MM.1S (cell line): ENCODE measurements at places on chromosomes 3 and 15.

GRCh38 chr3:164235289-164236028 is 842.8 kb downstream of the SI start:
- DNase-seq: no peak
- H3K4me1 ChIP-seq: no peaks in the 10 kb centered on the region
- no peaks in the 10 kb centered on the region for H3K36me3 ChIP-seq
- H3K27ac ChIP-seq: no peak overlapping the region
- H3K4me3 ChIP-seq: no peak overlapping the region

DNA sequence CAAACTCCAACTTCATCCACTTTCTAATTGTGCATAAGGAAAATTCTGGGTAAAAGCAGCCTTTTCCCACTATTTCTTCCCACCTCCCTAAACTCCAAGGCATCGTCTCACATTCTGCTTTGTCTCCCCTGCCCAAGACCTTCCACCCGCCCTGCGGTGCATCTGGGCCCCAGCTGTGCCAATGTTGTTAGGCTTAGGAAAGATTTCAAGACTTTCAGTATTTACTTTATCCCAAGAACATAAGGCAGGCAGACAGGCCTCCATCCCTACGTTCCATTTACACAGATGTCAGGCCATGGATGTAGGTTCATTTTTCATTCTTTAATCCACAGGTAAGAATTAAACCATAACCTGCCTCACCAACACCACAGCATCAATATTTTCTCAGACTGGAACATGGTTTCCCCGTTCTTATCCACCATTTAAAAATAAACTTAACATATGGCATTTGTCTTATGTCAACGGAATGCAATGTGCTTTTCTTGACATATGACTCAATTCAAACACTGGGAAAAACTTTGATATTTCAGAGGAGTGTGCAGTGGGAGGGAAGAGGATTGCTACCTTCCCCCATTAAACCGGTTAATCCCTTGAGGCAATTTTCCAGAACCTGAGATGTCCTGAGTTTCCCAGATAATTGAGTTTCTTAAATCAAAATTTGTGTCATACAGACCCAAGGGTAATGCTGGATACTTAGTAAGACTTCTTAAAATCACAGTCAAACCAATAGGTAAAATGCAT is 238.0 kb upstream of the LRIG1 start:
- H3K36me3 ChIP-seq: no peaks in the 10 kb centered on the region
- no peaks in the 10 kb centered on the region for H3K4me1 ChIP-seq
- H3K27ac ChIP-seq: no peak overlapping the region

- no peaks in the 10 kb centered on the region for H3K36me3 ChIP-seq
- DNase-seq: no peak
- no peak overlapping the region for H3K27ac ChIP-seq
- no peaks in the 10 kb centered on the region for H3K27me3 ChIP-seq
- no peak overlapping the region for H3K4me3 ChIP-seq
Observed at GRCh38 chr15:80609091-80609490, 86.0 kb upstream of the ABHD17C start.

DNA sequence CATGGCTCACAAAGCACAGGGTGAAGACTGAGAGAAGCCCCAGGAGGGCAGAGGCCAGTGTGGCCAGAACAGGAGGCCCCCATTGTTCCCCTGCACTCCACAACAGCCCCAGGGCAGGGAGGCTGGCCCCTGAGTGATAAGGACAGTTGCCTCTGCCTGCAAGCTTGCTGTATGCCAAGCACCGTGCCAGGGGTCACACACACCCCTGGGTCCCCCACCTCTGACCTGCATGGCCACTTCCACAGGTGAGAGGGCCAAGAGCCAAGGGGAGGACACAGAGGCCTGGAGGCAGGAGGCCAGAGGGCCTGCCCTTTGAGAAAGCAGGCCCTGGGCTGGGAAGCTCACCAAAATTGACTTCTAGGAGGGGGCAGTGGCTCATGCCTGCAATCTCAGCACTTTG is 23.7 kb downstream of the ATRIP start:
- H3K36me3 ChIP-seq: no peaks in the 10 kb centered on the region
- no peak overlapping the region for H3K27ac ChIP-seq
- no peak overlapping the region for H3K4me3 ChIP-seq
- H3K27me3 ChIP-seq: no peaks in the 10 kb centered on the region
- peaks cover 27% of the 10 kb centered on the region for H3K4me1 ChIP-seq
- no peak for DNase-seq

- H3K36me3 ChIP-seq: no peaks in the 10 kb centered on the region
- peak; percentile 33 for DNase-seq
- no peaks in the 10 kb centered on the region for H3K27me3 ChIP-seq
- H3K4me1 ChIP-seq: peaks cover 14% of the 10 kb centered on the region
- no peak overlapping the region for H3K4me3 ChIP-seq
Observed at GRCh38 chr3:184814214-184814613, 2.2 kb downstream of the VPS8 start.

- DNase-seq: peak; percentile 96
- peaks cover 19% of the 10 kb centered on the region for H3K4me1 ChIP-seq
- H3K27me3 ChIP-seq: no peaks in the 10 kb centered on the region
- peak within 1 kb of the TSS; percentile 87 for H3K4me3 ChIP-seq
- H3K36me3 ChIP-seq: peaks cover 12% of the 10 kb centered on the region; the same call in 1 of the 2 replicates
Observed at GRCh38 chr3:161220850-161221753, at the start of gene NMD3. Gene NMD3, plus strand, starts transcription at chr3:161221311. Its CDS starts 703 bp downstream, at chr3:161222014.

DNA sequence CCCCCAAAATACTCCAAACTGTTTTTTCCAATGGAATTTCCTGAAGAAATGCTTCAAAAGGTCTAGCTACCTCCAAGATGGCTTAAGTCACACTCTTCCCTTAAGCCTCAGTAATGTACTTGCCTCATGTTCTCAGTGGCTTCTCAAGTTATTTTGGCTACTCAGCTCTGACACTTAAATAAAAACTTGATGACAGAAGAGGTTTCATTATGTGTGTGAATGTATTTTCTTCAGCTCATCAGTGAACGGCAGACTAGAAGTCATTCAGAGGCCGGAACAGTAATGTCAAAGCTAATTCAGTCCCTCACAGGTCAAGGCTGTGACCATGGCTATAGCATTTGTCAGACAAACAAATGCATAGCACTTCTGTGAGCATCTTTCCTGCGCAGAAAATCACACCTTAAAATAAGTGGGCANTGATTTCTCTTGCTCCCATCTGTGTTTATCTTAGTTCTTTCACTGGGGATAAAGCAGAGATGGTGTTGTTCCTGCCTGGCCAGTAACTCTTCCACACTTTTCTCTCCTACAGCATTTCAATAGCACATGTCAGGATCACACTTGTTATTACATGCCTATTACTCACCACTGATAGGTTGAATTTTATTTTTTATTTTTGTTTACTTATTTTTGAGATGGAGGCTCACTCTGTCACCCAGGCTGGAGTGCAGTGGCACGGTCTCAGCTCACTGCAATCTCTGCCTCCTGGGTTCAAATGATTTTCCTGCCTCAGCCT is 68.5 kb upstream of the PLCL2 start:
- no peak overlapping the region for H3K4me3 ChIP-seq
- H3K27me3 ChIP-seq: no peaks in the 10 kb centered on the region
- DNase-seq: peak; percentile 92
- peak overlapping the region; percentile 78 for H3K27ac ChIP-seq
- H3K4me1 ChIP-seq: peaks cover 16% of the 10 kb centered on the region
- no peaks in the 10 kb centered on the region for H3K36me3 ChIP-seq

GRCh38 chr3:141979050-141979671 is 102.7 kb downstream of the ATP1B3 start:
- no peak overlapping the region for H3K27ac ChIP-seq
- DNase-seq: no peak
- no peaks in the 10 kb centered on the region for H3K36me3 ChIP-seq
- no peak overlapping the region for H3K4me3 ChIP-seq
- no peaks in the 10 kb centered on the region for H3K27me3 ChIP-seq

GRCh38 chr3:171585039-171585438 is 124.8 kb upstream of the TNIK start:
- H3K4me1 ChIP-seq: no peaks in the 10 kb centered on the region

- no peak overlapping the region for H3K27ac ChIP-seq
- no peaks in the 10 kb centered on the region for H3K36me3 ChIP-seq
Observed at GRCh38 chr3:142595581-142595950, 627 bp upstream of the PLS1 start.

GRCh38 chr15:26126070-26126469 is 262.9 kb upstream of the ATP10A start:
- no peaks in the 10 kb centered on the region for H3K27me3 ChIP-seq
- H3K4me3 ChIP-seq: no peak overlapping the region
- no peaks in the 10 kb centered on the region for H3K4me1 ChIP-seq
- no peaks in the 10 kb centered on the region for H3K36me3 ChIP-seq
- H3K27ac ChIP-seq: no peak overlapping the region
- DNase-seq: no peak

GRCh38 chr3:166706094-166706493 is 674.0 kb downstream of the ZBBX start:
- H3K4me3 ChIP-seq: no peak overlapping the region
- H3K36me3 ChIP-seq: no peaks in the 10 kb centered on the region
- H3K4me1 ChIP-seq: no peaks in the 10 kb centered on the region
- no peak for DNase-seq

- H3K27me3 ChIP-seq: peaks cover 41% of the 10 kb centered on the region
- no peaks in the 10 kb centered on the region for H3K4me1 ChIP-seq
- no peak overlapping the region for H3K27ac ChIP-seq
Observed at GRCh38 chr3:184284696-184285095, 8.9 kb downstream of the ECE2 start.

GRCh38 chr3:170651260-170651845 is 65.5 kb upstream of the SLC7A14 start:
- H3K27ac ChIP-seq: no peak overlapping the region
- H3K4me3 ChIP-seq: no peak overlapping the region
- DNase-seq: no peak
- no peaks in the 10 kb centered on the region for H3K27me3 ChIP-seq

- DNase-seq: no peak
- H3K27ac ChIP-seq: no peak overlapping the region
- no peaks in the 10 kb centered on the region for H3K36me3 ChIP-seq
- no peak overlapping the region for H3K4me3 ChIP-seq
- no peaks in the 10 kb centered on the region for H3K4me1 ChIP-seq
Observed at GRCh38 chr3:31079689-31080088, 185.2 kb upstream of the GADL1 start.

DNA sequence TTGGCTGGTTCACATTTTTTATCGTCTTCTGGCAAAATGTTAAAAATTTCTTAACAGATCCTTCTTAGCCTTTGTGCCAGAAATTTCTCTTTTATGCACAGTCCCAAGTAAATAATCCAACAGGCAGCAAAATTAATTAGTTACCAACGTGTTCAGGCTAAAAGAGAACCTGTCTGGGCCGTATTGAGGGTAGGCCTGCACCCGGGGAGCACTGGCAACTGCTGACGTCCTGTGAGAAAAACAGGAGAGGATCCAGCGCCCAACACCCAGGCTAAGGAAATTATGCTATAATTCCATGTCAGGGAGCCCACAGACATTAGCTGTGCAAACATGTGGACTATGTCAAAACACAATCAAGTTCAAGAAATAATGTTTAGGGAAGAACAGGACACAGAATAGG is 30.7 kb upstream of the CSTA start:
- no peak overlapping the region for H3K27ac ChIP-seq
- peaks cover 14% of the 10 kb centered on the region for H3K4me1 ChIP-seq
- DNase-seq: no peak
- no peaks in the 10 kb centered on the region for H3K36me3 ChIP-seq
- no peaks in the 10 kb centered on the region for H3K27me3 ChIP-seq
- H3K4me3 ChIP-seq: no peak overlapping the region

DNA sequence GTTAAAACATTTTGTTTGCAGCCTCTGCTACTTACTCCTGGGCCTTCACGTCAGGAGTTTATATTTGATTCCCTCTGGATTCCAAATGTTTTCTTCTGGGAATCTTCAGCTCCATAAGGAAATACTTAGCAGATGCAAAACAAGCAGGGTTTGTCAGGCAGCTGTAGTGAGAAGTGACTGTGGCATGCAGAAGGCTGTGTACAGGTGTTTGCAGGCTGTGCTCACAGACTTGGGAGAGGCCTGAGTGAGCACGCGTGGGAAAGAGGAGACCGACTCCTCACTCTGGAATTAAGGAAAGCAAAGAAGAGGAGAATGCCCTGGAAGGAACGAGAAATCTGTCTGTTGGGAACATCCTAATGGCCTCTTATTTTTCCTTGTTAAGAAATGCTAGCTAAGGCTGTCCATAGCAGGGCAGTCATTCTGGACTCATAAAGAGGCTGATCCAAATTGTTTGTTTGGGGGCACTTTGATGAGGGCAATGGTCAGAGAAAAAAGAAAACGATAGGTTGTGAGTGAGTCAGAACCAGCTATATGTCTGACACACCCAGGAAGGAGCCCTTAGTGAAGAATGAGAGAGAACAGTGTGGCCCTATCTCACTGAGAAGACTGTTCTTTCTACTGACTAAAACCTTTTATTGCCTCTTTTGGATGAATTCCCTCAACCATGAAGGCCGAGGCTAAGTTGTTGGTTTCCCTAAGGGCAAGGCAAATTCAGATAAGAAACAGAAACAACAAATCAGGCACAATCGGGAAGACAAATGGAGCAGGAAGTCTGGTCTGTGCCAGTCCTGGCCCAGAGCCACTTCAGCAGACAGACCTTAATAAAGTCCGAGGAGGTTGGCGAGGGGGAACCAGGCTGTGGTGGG is 82.6 kb downstream of the TGFBR2 start:
- no peaks in the 10 kb centered on the region for H3K36me3 ChIP-seq
- no peaks in the 10 kb centered on the region for H3K27me3 ChIP-seq
- H3K4me3 ChIP-seq: no peak overlapping the region
- no peak for DNase-seq

DNA sequence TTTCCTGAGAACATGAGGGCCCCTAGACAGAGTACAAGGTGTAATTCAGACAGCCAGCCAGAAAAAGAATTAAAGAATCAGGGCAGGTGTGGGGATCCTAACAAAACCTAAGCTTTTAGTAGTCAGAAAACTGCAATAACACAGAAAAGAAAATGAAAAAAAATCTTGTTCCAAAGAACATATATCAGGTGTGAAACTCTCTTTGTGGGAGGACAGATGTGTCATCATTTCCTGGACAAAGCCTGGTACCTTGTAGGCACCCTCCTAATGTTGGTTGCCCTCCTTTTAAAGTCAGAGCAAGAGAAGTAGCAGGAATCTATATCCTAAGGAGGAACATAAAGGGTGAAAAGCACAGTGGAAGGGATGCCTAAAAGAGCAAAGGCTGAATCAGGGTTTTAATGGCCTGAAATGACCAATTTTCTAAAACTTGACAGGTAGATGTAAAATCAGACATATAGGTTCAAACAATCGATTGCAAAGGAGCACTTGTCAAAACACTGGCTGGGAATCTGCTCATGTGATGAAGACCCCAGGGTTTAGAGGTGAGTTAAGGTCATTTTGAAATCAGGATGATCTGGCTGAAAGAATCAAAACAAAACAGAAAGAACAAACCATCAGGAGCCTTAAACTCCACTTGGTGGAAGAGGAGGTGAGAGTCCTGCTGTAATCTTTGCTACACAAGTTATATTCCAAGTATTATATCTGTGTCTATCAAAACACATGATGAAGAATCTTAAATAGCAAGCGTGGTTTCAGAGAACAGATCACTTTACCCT is 54.9 kb downstream of the TGFBR2 start:
- DNase-seq: peak; percentile 65
- H3K27ac ChIP-seq: peak overlapping the region; percentile 90
- no peaks in the 10 kb centered on the region for H3K27me3 ChIP-seq
- no peaks in the 10 kb centered on the region for H3K36me3 ChIP-seq
- H3K4me3 ChIP-seq: 0 out of 2 replicates have a peak overlapping the region, but pooled peaks have one; percentile 19

DNA sequence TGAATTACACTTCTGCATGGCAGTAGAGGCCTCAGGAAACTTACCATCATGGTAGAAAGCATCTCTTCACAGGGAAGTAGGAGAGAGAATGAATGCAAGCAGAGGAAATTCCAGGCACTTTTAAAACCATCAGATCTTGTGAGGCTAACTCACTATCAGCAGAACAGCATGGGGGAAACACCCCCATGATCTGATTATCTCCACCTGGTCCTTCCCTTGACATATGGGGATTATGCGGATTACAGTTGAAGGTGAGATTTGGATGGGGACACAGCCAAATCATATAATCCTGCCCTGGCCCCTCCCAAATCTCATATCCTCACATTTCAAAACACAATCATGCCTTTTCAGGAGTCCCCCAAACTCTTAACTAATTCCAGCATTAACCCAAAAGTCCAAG is 691.1 kb downstream of the SI start:
- H3K27ac ChIP-seq: no peak overlapping the region
- no peak overlapping the region for H3K4me3 ChIP-seq
- no peak for DNase-seq
